Kidney (tissue), 22 donors: ENCODE measurements at places on chromosomes 13 and 19. TPM values are rescaled to one million over a fixed set of nuclear protein-coding genes. Genes with fewer than 3 reads are reported as not detected.

DNA sequence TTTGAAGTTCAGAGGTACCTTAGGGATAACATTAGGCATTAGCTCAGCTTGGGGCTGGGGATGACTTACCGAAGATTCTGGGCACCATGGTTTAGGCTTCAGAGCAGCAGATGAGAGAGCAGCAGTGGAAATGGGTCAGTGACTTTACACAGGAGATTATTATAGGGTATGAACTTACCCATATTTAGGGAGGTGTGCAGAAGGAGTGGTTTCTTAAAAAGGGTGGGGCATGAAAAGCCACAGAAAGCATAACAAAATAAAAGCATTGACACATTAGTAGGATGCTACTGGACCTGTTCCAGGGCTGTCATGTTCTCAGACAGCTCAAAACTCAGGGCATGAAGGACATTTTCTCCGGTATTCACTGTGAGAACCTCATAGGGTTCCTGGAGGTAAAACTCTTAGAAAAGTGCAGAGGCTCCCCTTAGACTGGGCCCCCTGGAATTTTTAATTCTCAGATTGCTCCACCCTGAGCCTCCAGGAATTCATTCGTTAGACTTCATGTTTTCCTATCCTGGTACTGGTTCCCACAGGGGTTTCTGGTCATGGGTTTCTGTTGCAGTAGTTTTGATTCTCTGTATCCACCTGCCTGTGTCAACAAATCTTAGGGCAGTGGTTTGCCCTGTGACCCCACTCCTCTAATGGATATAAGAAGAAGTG lies 20.7 kb downstream of the IGFL1 start:
- DNase-seq: no peak

DNA sequence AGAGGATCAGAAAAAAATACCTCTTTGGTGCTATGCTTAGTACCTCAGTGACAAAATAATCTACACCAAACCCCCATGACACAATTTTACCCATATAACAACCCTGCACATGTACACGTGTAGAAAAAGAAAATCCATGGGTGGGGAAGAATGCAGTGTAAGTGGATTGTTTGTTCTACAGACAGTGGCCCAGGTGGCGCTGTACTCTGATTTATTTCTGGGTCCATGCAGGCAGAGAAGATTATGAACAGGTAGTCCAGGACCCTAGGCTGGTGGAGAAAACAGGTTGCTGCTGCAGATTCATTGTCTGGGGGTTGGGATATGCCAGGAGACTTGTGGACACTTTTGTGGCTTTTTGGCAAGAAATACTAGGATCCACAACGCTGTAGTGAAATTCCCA lies 9.1 kb downstream of the ZNF100 start:
- no peak for DNase-seq

GRCh38 chr13:34217343-34218025 lies 399.5 kb downstream of the RFC3 start:
- no peak for DNase-seq

DNA sequence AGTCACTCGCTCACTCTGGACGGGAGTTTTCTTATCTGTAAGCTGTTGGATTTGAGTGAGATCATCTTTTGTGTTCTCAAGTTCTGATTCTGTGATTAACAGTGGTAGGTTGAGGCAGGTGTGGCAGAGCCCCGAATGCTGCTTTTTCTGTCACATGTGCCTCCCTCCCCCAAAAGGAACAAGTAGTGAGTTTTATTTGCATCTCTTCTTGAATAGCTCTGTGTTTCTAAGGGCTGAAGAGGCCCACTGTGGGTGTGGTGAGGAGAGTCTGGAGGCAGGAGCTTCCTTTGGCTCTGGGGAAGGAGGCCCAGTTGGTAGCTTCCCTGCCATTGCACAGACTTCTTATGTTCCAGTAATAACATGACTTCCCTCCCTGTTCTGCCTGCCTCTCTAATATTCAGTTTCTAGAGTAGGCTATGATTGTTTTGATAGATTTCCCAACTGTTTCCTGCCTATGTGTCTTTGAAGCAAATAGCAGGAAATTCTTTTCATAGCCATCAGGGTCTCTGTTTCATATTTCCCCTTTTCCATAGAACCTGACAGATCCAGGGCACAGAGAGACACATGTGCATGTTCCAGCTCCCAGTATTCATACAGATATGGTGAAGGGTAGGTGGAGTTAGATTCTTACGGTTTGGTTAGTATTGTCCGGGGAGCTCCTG lies 23.9 kb upstream of the CXCL17 start:
- no peak for DNase-seq

Gene LCP1
- polyA plus RNA-seq: 5.6 TPM

Gene NKG7
- 3.5 TPM for polyA plus RNA-seq
